ENCODE measurements at places on chromosomes 12 and 14.

DNA sequence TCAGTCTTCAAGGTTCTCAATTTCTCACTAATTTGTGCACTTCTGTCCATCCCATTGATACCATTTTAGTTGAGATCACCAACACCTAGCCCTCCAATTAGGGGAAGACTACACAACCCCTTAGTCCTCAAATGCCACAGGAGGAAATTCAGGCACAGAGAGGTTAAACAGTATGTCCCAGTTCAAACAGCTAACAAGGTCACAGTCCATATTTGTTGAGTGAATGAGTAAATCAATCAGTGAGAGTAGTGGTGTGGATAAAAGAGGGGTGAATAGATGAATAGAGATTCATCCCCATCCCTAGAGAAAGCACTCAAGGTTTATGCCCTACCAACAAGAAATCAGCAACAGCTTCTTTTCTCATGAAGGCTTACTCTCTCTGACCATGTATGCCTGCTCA, 94.2 kb upstream of the RIC8B start:
- no peak for DNase-seq

GRCh38 chr12:110548678-110549077, 34.4 kb downstream of the PPTC7 start:
- no peak for DNase-seq

DNA sequence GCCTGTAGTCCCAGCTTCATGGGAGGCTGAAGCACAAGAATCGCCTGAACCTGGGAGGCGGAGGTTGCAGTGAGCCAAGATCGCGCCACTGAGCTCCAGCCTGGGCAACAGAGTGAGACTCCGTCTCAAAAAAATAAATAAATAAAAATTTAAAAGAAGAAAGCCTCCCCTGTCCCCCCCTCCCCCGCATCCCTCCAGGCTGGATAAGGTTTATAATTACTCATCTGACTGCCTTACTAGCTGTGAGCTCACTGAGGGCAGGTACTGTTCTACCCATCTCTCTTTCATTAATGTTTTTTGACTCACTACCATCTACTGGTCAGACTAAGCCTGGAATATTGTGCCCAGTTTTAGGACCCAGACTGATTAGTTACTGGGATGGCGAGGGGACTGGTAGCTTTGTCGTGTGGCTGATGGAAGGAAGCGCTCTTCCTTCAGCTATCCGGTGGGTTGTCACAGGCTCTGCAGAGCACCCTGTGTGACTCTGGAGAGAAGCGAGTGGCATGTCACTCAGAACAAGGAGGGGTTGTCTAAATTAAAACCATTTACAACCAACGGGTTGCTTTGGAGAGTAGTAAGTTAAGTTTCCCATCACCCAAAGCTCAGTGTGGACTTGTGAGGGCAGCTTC, 16.9 kb downstream of the EVL start:
- no peak for DNase-seq

- DNase-seq = no peak
Measured at GRCh38 chr14:53375599-53375998, 222.5 kb upstream of the DDHD1 start.

DNA sequence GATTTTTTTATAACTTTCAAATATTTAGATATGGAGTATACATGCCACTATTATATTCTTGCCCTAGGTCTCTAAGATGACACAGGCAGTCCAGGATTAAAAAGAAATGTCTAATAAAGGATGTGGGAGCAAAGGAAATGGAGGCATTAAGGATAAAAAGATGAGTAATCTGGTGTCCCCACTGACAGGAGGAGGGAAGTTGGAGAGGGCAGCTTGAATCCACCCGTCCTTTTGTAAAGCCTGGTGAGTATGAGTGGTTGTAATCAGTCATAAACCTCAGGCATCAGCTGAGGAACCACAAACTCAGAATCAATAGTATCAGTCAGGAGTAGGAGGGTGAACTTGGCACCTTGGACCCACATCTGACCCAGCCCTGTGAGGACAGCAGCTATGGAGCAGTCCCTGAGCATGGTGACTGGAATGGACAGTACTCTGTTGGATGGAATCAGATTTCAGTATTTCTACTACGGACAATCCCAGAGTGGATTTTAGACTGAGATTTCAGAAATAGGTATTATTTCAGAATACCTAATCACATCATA, 100.5 kb downstream of the EXOC5 start:
- no peak for DNase-seq

DNA sequence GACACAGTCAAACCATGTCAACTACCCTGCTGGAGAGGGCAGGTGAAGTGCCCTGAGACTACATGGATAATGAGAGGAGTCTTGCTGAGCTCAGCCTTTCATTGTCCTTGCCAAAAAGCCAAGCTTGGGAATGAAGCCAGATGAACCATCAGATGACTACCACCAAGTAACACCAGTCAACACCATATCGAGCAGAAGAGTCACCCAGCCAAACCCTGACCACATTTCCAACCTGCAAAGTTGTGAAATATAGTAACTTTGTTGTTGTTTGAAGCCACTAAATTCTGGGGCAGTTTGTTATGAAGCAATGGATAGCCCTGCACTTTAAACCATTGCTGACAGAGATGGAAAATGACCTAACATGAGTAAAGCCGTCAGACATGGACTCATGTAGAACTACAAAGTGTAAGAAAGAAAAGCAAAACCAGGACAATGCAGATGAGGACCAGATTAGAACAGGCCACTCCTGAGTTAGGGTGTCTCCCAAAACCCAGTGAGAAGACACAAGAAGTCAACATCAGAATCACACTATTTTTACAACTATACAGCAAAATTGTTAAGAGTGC, 12.5 kb upstream of the CRADD start:
- DNase-seq = no peak

GRCh38 chr12:86193931-86194330, 62.3 kb downstream of the MGAT4C start:
- no peak for DNase-seq

DNA sequence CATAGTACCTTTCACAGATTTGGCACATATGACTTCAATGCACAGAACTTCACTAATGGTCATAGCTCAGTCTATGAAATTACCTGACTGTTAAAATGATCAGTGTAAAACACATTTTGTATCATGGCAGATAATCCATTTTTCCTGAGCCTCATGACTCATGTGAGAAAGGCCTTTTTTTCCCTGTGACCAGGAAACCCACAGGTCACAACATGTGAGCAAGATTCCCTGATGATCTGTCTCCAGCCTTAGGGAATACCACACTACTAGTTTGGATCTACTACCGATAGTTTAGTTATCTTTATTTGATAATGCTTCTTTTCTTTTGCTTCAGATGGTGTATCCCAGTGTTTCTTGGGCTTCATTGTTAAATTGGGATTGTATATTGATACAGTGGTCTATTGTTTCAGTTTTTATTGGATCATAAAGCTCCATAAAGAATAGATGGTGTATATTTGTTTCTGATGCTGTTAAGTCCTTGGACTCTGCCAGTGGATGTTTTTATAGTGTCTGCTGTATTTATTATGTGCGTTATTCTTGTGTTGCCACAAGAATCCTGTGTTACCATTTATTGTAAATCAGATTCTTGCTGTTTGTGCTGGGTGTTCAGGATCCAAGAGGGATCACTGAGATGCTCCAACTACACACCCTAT, 248.7 kb upstream of the PELI2 start:
- no peak for DNase-seq

GRCh38 chr12:39975374-39975918, 130.4 kb downstream of the SLC2A13 start:
- DNase-seq = no peak

- no peak for DNase-seq
Measured at GRCh38 chr12:50061946-50062686, 4.7 kb downstream of the ASIC1 start.

DNA sequence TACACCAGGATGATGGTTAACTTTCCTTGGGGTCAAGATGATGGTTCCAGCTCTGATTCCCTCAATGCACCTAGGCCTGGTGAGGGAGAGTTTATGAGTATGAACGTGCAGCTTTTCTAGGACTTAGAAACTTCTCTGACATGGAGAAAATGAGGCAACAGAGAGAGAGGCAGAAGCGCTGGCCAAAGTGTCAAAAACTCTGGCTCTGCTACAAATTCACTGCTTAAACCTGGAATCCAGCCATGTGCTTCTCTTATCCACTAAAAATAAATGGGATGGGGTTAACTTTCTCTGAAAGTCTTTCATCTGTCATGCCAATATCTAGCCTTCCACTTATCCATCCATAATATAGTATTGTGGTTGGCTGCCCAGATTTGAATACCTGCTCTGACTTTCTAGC, 568.7 kb downstream of the MED13L start:
- no peak for DNase-seq

GRCh38 chr14:79516009-79516408, 695.3 kb downstream of the DIO2 start:
- no peak for DNase-seq

DNA sequence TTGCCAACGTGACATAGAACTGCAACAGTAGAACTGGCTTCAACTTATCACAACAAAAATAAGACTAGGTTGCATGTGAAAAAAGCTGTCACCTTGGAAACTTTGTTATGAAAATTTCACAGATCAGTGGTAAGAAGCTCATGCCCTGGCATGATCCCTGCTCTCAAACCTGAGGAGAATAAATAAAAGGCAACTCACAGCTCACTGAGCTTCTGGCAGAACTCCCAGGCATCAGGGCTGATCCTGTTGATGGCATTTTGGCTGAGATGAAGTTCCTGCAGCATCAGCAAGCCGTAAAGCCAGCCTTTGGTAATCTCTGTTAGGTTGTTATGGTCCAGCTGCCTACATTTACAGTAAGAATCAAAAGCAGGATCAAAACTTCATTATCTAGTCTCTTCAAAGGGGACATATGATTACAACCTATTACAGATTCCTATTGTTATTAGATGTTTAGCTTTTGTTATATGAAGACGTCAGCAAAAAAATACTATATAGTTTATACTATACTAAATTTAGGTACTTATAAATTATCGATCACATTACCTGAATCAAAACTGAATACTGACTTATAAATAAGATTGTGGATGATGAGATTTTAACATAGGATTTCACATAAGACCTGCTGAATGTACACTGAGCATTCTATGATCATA, 32.0 kb downstream of the LRIG3 start:
- DNase-seq = no peak

- DNase-seq = no peak
Measured at GRCh38 chr12:68934392-68934791, 1.4 kb upstream of the CPM start.

- DNase-seq = no peak
Measured at GRCh38 chr12:132208153-132208823, 64.0 kb downstream of the NOC4L start.

GRCh38 chr14:83575301-83575700, 1954.6 kb upstream of the FLRT2 start:
- no peak for DNase-seq

GRCh38 chr12:10456856-10457255, 3.7 kb upstream of the KLRC1 start:
- no peak for DNase-seq

DNA sequence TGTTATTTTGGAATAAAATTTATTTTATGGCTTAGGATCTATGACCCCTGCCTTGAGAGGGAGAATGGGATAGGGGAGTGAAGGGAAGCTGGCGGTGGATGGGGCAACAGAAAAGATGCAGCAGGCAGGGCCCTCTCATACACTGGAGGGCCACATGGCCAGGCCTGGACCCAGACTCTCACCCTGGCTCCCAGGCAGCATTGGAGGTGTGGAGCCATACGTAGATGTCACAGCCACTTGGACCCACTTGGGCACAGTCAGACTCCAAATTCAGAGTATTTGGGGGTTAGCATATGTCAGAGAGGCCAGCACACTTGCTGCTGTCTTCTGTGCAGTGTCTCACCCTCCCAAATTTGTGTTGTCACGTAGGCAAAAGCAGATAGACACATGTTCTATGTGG, 6.5 kb downstream of the NAB2 start:
- DNase-seq = no peak

DNA sequence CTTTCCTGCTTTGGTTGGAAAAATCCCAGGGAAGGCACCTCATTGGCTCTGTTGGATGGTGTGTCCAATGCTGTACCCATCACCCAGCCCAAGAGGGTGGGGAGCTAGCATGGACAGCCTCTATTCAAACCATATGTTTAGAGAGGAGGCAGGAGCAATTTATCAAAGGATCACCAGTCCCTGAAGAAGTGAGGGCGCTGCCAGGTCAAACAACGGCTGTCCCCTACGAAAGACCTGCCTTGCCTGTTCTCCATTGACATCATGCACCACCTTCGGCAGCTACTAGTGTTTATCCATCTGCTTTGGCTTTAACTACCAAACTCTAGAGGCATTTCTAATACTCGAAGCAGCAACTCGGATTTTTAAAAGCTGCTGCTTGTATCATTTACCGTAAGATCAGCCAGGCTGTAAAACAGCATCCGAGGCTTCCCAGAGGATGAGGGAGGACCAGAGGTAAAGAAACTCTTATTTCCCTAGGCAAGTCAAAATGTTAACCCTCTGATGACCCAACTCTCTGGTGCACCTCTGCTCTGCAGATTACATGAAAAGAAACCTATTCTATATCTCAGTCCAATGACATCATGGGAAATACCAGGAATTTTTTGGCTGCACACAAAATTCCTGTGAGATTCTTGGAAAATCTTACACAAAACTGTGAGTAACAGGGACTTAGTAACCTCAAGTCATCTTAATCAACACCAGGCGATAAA, 720.9 kb upstream of the TBX3 start:
- no peak for DNase-seq

- no peak for DNase-seq
Measured at GRCh38 chr12:64083285-64084210, 138.5 kb downstream of the KICS2 start.

GRCh38 chr12:105637470-105637869, 307.0 kb downstream of the C12orf75 start:
- DNase-seq = no peak

DNA sequence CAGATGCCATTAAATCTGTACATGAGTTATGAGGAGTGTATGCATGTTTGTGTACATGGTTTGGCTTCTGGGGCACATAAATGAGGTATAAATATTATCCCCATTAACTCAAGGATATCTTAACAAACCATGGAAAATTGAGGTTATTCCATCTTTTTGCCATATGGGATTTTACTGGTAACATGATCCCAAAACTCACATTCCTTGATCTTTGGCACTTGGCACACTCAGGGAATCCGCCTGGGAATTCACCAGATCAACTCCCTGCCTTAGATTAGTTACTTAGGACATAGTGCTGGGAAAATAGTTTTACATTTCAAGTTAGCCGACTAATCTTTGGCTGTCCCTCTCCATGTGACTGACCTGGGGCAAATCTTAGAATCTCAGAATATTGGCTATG, 16.9 kb downstream of the CDKN1B start:
- DNase-seq = no peak

- DNase-seq = no peak
Measured at GRCh38 chr14:91837076-91837475, 30.3 kb downstream of the TC2N start.
